Caki2 (cell line): ENCODE measurements at places on chromosomes 1 and 21. TPM values are rescaled to one million over a fixed set of nuclear protein-coding genes. Genes with fewer than 3 reads are reported as not detected.

Gene CYYR1
- total RNA-seq: not detected in 2 replicates

Gene ESPN
- total RNA-seq: 4.8 and 6.9 TPM in 2 replicates

Gene FAM72B
- total RNA-seq: 4.3 and 6.2 TPM in 2 replicates

Gene RHOU
- total RNA-seq: 0.23 and 0.81 TPM in 2 replicates

Gene FLVCR1
- 10.3 and 20.4 TPM in 2 replicates for total RNA-seq

Gene LCE1B
- not detected in 2 replicates for total RNA-seq

Gene SELP
- not detected in 2 replicates for total RNA-seq

Gene LCE3E
- not detected in 2 replicates for total RNA-seq

- DNase-seq: peak; percentile 41
Measured at GRCh38 chr1:87325982-87326738, 2.5 kb upstream of the LMO4 start.

DNA sequence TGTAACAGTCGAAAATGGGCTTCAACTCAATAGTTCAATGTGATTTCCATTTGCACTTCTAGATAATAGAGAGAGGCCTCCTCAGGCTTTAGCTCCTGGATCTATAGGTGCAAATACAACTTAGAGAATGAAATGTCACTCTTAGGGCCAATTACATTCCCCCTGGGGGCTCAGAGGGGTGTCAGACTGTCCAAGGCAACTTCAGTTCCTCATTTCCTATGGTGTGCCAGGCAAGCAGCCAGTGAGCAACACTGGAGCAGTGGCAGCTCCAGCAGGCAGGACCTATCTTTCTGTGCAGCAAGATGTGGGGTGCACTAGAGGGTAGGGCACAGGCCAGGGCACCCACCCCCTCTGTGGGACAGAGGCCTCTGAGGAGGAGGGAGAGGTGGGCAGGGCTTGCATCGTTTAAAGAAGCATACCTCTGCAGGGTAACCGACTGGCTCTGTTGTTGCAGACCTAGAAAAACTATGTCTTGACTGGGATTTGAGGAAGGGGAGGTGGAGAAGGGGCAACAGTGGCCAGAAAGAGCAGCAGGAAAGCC is 97.3 kb downstream of the SUSD4 start:
- DNase-seq: no peak

- DNase-seq: no peak
Measured at GRCh38 chr1:179340918-179341317, 24.9 kb upstream of the AXDND1 start.

DNA sequence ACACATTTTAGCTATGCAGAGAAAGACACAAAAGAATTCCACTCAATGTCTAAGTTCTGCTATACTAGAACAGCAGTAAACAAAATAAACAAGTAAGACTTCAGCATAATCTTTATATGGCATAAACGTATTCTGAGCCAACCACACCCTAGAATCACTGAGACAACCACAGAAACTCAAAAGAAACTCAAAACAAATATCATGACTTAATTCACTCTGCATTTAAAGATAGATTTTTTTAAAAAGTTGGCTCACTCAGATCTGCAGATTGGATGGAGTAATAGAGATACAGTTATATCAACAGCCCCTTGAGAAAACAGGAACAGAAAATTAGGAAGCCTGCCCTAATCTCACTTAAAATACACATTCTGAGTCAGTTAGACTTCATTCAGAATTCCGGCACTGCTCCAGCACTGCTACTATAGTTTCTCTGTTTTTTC is 95.0 kb downstream of the COL24A1 start:
- DNase-seq: no peak

DNA sequence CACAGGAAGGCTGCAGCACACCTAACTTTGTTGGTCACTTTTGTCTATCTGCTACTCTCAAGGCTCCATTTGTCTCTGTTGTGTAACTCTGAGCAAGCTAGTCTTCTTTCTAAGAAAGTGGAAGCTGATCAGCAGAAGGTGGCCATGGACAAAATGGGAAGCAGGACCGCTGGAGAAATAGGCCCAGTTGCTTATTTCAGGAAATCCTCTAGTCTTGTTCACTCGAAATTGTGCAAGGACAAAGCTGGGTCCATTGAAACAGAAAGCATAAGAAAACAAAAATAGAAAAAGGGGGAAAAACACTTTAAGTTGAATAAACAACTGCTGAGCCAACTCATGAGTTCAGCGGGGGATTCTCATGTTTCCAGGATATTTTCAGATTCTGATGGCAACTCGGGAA is 150.1 kb downstream of the PBX1 start:
- DNase-seq: no peak

DNA sequence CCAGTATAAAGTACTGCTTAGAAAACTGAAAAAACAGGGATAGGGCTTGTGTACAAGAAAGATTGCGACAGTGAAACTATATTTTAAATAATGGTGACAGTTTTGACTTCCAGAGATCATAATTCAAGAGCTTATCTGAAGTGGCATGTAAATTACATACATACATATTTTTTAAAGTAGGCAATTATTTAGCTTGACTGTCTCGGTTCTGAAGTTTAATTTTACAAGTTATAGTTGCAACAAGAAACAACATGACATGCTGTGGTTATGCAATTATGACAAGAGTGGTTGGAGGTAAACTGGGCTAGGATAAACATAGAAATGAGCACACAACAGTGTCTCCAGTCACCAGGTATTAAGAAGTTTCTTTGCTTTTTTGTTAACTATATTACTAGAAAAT is 4.1 kb downstream of the C1orf21 start:
- DNase-seq: no peak

GRCh38 chr1:204341380-204341779 is 18.3 kb downstream of the PLEKHA6 start:
- no peak for DNase-seq

DNA sequence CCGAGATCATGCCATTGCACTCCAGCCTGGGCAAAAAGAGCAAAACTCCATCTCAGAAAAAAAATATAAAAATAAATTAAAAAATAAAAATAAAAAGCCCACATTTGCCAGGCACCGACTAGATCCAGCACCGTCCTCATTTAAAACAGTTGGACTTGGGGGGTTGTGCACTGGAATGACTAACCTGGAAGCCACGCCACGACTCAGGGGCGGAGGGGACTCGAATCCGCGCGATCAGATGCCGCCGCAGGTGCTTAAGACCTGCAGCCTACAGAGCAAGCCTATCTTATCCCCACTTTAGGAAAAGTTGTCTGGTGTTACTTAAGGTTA is 38.5 kb downstream of the ZBTB8OS start:
- no peak for DNase-seq

DNA sequence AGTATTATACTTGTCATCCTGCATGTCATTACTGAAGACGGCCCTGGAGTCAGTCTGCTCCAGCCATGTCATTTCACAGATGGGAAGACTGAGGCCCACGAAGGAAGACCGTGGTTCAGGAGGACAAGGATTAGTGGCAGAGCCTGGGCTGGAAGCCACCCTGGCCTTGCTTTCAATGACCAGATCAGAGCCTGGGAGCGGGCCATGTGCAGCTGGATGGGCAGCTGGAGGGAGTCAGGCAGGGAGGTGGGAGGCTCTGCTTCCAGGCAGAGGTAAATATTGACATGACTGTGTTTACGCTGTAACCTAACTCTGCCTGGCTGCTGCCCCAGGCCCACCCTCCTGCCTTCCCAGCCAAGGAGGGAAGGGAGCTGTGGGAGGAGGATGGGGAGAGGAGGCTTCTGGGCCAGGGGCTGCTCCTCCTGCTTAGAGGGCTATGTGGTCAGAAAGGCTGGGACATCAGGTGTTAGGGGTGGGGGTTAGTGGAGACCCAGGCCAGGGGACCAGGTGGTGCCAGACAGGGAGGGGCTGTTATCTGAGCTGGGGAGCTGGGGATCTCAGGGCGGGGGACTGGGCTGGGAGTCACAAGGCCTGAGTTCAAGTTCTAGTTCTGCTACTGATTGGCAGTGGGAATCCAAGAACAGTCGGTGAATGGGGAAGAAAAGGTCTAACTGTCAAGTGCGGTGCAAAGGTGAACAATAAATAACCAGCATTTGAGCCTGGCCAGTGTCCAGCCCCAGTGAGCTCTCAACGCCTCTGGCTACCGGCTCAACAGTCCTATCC is 48.5 kb upstream of the ECE1 start:
- DNase-seq: peak; percentile 72

GRCh38 chr1:159089184-159089791 is 12.7 kb upstream of the AIM2 start:
- DNase-seq: no peak

GRCh38 chr1:231062500-231063270 is 22.6 kb upstream of the FAM89A start:
- DNase-seq: no peak

- no peak for DNase-seq
Measured at GRCh38 chr1:180256341-180257027, 26.4 kb downstream of the LHX4 start.

DNA sequence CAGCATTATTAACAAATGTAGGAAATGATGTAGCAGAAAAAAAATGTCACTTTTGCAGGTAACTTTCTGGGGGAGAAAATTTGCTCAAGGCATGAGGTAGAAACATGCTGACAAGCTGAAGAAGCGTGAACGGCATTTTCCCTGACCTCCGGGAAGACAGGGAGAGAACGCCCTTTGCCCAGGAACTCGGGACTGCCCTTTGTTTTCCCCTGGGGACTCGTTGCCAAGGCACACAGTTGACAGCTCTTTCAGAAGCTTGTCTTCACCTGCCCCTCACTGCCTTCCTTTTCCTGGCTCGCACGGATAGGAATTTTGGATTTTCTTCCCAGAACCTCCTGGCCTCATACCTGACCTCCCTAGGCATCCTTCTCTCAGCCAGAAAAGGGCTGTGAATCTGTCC is 52.7 kb upstream of the COA6 start:
- DNase-seq: no peak

- no peak for DNase-seq
Measured at GRCh38 chr1:110056776-110057175, 13.7 kb downstream of the ALX3 start.

- DNase-seq: no peak
Measured at GRCh38 chr1:165235777-165236291, 120.7 kb downstream of the LMX1A start.

DNA sequence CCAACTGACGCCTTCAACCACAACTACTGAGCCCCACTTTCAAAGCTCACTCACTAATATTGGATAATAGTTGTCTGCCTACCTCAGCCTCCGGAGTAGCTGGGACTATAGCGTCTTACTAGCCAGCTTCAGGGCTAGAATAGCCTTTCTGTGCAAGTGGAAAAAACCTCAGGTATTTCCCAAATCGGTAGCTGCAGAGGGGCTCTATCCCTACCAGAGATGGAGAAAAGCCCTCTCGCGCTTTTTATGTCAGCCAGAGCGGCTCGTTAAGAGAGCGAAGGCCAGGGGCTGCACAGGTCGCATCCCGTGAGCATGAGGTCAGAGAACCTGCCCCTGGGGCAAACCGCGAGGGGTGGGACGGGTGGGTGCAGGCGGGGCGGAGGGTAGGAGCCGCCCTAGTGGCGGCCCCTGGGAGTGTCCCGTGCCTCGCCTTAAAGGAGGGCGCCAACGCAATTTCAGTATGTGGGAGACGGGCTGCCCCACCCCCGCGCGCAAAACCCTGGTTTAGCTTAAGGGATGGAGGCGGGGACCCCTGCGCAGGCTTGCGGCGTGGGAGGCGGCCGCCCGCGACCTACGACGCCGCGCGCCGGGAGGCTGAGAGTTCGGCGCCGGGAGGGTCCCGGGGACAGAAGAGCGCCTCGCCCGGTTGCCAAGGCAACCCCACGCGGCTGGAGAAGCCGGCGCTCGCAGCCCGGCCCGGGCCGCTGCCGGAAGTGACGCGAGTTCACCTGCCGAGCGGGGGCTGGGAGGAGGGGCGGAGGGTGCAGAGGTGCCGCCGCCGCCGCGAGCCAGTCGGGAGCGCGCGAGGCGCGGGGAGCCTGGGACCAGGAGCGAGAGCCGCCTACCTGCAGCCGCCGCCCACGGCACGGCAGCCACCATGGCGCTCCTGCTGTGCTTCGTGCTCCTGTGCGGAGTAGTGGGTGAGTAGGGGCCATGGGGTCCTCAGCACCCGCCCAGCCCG is at the start of gene CXADR:
Gene CXADR, plus strand, starts transcription at position 791 of the 961 bp plus-strand sequence. Its CDS starts 87 bp downstream, at position 878.
- peak; percentile 94 for DNase-seq

GRCh38 chr1:200866521-200866920 is 6.3 kb upstream of the GPR25 start:
- no peak for DNase-seq

- no peak for DNase-seq
Measured at GRCh38 chr1:172708452-172708851, 49.5 kb downstream of the FASLG start.

DNA sequence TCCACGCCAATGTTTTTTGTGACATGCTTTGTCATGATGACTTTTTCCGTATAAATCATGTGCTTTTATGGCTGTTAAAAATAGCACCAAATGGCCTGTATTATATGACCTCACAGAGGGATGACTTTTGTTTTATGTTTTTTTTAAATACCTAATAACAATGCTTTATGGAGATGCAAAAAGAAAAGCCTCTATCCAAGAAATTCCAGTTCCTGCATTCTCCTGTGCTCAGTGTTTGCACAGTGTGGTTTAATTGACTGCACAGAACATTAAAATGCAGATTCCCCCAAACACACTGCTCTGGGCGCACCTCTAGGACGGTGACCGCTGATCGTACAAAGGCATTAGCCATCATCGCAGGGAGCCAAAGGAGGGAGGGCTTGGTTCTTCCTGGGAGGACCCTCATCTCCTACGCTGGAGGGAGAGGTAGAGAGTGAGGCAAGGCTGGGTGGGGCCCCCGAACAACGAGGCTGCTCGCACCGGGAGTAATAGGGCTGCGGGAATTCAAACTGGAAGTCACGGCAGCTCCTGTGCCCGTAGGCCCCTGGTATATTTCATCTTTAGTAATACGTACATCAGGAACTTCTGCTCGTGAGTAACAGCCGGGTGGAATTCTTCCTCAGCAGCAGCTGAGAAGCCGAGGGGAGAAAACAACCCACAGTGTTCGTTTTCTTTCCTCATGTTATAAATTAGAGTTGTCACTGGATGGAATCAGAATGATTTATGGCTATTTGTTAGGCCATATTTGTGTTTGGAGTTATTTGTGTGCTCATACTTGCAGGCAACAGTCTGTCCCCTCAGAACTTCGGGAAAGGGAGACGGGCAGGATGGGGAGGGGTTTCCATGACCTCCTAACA is 465.6 kb downstream of the CAMTA1 start:
- DNase-seq: no peak

GRCh38 chr1:168263130-168263529 is 17.5 kb upstream of the TBX19 start:
- DNase-seq: no peak

GRCh38 chr1:183070923-183071618 is 47.9 kb downstream of the LAMC1 start:
- no peak for DNase-seq

- no peak for DNase-seq
Measured at GRCh38 chr1:211616231-211616964, 37.4 kb upstream of the SLC30A1 start.

DNA sequence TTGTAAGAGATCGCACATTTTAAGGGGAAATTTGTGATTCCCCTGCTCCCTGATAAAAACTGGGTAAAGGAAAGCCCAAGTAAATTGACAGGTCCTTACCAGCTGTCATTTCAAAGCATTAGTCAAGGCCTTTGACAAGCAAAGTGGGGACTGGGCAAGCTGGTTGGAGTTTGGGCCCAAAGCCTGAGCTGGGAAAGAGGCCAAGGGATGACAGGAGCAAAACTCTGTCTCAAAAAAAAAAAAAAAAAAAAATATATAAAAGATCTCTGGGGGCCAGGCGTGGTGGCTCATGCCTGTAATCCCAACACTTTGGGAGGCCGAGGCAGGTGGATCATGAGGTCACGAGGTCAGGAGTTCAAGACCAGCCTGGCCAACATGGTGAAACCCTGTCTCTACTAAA is 36.9 kb downstream of the SLC2A1 start:
- no peak for DNase-seq
